ENCODE measurements at places on chromosomes 12 and 14. TPM values are rescaled to one million over a fixed set of nuclear protein-coding genes. Genes with fewer than 3 reads are reported as not detected.

RNASE1 gene
- total RNA-seq, result 200 TPM

LHX5 gene
- total RNA-seq, result under 0.01 TPM

HSPA2 gene
- 3.0 TPM for total RNA-seq

LIN7A gene
- total RNA-seq, result 0.76 TPM

TBX3 gene
- 1.4 TPM for total RNA-seq

CGRRF1 gene
- 7.6 TPM for total RNA-seq

TAS2R31 gene
- total RNA-seq, result 2.0 TPM

TAMALIN gene
- total RNA-seq, result 9.2 TPM

RASAL1 gene
- total RNA-seq, result 1.7 TPM

KRT79 gene
- total RNA-seq, result 1.0 TPM

DNA sequence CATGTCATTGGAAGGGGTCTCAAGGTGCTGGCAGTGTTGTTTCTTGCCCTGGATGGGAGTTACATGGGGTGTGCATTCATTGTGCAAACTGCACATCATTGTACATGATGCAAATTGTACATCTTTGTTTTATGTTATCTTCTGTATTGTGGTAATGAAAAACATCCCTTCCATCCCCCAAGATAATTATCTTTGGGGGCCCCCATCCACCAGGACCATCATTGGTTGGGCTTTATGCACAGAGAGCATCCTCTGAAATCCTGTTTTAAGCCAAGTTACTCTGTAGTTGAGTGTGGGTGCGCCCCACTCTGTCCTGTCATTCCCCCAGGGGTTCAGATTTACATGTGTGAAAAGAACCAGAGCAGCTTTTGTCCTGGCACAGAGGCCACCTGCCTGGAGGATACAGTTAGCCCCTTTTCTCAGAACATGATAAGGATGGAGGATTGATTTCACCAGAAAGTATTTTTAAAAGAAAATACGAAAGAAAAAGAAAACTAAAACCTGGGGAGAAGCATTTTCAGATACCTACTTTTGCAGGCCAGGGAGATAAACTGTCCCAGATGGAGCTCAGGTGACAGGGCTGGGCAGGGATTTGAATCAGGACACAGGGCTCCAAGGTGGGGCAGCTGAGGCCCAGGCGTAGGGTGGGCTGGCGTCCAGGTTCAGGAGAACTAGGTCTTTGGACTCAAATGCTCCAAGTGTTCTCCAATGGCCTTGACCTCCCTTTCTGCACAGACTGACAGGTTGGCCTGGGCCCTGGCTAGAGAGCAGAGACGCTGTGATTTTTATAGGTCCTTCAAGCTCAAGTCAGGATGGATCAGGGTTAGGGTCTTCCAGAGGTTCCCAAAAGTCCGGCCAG, 17.2 kb downstream of the WSCD2 start:
- no peak for DNase-seq

GRCh38 chr14:91144425-91145145, 30.7 kb downstream of the DGLUCY start:
- DNase-seq, result no peak

- no peak for DNase-seq
Measured at GRCh38 chr14:75277815-75278421, 710 bp upstream of the FOS start.

DNA sequence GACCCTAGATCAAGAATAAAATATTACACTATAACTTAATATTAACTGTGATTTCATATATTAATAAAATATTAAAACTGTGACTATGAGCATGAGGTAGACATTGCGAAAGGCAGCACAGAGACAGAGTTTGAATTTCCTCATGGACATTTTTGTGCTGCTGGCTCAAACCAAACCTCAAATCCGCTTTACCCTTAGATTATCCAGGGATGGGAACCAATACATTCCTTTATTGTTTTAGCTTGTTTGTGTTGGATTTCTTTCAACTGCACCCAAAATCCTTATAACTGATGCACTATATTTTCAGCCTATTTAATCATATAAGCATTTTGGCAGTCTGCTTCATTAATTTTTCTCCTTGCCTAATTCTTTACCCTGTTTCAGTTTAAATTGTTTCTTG, 436.7 kb downstream of the ATP23 start:
- no peak for DNase-seq

DNA sequence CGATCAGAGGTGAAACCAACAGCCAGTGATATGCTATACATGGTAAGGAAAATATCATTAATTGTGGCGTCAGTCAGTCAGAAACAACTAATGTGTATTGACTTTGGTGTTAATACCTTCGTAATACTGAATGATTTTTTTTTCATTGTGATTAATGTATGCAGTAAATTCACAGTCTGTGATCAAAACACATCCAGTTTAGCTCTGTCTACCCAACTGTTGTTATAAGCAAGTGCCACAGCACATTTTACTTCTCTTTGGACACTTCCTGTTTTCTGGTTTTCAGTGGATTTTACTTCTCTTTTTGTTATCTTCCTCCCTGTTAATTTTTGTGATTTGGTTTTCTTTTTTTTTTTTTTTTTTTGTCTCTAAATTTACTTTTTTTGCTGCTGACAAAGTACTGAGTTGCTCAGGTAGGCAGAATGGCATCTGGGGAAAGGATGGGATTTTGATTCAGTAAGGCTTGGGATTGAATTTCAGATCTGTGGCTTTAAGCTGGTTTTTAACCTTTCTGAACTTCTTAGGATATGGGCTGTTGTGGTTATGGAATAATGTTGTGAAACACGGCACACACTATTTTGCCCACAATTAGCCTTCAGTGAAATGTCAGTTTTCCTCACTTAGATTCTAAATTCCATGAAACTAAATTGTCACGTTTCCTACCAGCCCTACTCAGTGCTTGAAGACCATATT, 604 bp downstream of the GLIPR1 start:
- no peak for DNase-seq

GRCh38 chr14:75442166-75442565, 14.3 kb downstream of the JDP2 start:
- no peak for DNase-seq

DNA sequence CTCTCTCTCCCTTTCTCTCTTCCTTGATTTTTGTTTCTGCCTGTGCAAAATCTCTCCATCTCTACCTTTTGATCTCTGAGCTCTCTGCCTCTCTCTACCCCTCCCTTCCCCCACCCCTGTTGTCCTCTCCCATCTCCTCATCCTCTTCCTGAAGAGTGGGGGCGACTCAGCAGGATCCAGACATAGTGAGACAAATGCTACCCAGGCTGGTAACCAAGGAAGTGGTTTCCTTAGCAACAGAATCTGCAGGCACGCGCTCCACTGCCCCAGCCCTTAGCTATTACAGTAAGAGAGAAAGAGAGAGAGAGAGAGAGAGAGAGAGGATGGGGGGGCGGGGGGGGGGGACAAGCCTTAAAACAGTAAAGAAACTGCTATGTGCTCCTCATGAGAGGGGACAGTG, 85.6 kb downstream of the CMKLR1 start:
- no peak for DNase-seq

GRCh38 chr12:52082988-52083637, 3.6 kb downstream of the SMIM41 start:
- no peak for DNase-seq

DNA sequence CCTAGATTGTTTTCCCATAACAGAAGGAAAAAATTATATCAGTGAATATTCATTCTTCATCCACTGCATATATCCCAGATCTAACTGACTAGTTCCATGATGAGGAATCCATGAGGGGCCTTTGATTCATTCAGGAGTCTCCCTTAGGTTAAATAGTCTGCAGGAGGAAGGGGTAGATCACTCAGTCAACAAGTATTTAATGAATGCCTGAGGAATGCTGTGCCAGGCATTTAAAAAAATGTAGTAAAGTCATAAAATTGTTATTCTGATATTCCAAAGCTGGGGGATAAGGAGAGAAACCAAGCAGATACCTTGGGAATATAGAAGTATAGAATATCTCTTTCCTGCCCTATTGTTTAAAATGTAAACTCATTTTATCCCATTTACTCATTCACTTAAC, 216.2 kb upstream of the CAND1 start:
- DNase-seq, result no peak

DNA sequence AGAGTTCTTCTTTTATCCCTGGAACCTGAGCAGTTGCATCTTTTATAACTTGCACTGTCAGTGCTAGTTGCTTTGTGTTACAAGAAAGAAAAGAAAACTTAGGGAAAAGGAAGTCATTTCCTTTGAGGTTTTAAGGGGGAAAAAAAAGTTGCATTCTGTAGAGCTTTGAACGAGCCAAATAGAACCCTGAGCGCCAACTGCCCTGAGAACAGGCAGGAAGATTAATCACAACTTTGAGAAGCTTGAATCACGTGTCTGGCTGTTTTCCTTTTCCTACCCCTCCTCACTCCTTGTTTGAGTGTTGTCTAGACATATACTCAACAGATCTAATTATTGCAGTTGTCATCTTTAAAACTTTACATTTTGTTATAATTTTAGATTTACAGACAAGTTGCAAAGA, 12.5 kb downstream of the PCNX1 start:
- DNase-seq, result no peak

DNA sequence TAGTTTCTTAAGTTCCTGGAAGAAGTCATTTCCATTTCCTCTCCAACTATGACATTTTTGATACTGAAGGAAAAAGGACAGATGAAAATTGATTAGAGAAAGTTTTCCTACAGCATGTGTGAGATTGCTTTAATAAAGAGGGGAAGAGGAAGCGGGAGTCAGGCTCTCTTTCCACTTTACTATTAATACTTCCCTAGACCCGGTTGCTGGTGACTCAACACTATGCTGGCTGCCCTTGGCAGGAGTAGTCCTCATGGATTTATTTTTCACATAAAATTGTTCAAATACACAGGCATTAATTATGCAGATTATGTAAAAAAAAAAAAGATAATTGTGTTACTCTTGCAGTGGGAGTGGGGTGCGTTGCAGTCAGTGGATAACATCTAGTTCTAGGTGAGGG, 293.4 kb downstream of the EGLN3 start:
- no peak for DNase-seq

GRCh38 chr14:29320286-29320685, 553.7 kb downstream of the FOXG1 start:
- no peak for DNase-seq

GRCh38 chr12:2057795-2058408, 5.1 kb downstream of the CACNA1C start:
- no peak for DNase-seq

DNA sequence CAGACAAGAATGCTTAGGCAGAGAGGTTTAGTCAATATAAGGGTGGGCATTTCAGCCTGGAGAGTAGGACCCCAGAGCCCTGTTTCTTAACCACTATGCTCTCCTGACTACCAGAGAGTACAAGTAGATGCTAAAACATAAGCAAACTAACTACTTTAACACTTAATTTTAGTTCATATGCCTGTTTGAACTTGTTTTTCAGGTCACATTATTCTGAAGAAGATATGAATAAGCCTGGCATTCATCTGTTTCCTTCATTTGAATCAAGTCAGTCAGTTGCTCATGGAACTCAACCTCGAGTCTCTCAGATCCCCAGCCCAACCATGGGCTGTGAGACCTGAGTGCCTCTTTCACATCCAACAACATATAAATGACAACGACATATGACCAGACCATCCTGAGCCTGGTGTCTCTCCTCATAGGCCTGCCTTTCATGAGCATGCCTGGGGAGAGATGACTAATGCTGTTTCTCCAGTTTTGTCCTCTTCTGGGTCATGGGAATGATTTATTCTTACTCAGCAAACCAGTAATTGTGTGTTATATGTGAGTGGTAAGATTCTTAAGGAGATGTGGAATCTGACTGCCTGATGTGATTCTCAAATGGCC, 251.1 kb upstream of the BTG1 start:
- no peak for DNase-seq
